ENCODE measurements at places on chromosomes 6 and 20.
A peak's percentile ranks its signal among the peaks of the same experiment; 100 is the strongest.

DNA sequence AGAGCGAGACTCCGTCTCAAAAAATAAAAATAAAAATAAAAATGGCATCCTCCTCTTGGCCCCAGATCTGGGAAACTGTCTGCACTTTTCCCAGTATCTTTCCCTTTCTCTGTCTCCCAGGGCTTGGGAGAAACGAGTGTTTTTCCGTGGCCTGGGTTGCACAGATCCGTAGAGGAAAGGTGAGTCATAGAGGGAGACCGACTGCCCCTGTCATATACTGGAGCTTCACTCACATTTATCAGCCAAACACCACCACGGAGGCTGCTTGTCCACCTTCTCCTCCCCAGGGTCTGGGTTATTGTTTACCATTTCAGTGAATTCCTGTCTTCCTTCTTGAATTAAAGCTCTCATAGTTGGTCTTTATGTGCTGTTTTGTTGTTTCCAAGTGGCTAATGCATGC, 31.9 kb upstream of the EIF2S2 start:
- DNase-seq, result no peak

GRCh38 chr6:134345789-134346188, 27.9 kb upstream of the SGK1 start:
- DNase-seq, result peak; percentile 38

DNA sequence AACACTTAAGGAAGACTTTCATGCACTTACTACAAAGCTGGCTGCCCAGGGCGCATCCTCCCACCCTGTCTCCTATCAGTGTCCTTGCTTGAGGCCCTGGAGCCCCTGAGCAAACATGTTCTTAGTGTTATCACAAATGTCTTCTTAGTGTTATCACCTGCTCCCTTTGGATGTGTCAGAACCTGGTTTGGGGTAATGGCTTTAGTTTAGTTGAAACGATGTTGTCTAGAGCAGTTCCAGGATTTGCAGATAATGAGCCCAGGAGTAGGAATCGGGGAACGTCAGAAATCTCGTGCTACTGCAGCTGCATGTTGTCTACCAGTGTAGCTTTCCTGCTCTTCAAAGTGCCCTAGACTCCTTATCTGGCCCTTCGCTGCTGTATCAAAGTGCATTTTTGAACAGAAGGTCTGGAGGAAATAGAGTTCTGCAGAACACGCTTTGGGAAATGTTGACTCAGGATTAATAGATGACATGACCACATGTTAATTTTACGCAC, 69.6 kb downstream of the PHACTR2 start:
- DNase-seq, result no peak

GRCh38 chr6:77986380-77987034, 333.7 kb downstream of the MEI4 start:
- no peak for DNase-seq

DNA sequence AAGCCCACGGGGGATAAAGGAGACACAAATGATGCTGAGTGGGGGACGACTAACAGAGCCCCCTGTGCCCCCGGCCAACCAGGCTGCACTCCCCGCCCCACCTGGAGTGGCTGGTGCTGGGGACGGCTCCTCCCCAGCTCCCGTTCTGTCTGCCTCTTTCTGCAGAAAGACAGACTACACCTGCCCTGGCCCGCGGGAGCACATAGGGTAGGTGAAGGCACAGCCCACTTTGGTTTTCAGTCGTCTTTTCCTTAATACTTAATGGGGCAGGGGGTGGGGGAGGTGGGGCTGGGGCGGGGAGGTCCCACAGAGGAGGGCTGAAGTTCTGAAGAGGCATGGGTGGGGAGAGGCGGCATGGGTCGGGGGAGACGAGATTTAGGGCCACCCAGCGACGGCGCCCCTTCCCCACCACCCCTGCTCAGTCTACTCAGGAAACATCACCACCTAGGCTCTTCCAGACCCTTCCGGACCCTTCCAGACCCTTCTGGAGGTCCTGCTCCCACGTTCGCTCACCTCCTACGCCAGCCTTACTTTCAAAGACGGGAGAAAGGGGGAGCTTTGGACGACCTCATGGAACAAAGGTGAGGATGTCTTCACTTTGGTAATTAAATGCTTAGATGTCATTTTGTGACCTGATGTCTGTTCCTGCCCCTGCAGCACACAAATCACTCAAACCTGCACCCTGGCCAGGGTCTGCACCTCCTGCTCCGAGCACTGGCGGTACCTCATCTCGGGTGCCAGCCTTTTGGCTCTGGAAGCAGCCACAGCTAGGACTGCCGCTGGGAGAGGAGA, 21.2 kb upstream of the FRMD1 start:
- peak; percentile 74 for DNase-seq

GRCh38 chr20:33472868-33473435, 16.9 kb upstream of the CBFA2T2 start:
- DNase-seq, result no peak
